Kidney tubule cell (primary cell): ENCODE measurements at places on chromosomes 6 and 20.

DNA sequence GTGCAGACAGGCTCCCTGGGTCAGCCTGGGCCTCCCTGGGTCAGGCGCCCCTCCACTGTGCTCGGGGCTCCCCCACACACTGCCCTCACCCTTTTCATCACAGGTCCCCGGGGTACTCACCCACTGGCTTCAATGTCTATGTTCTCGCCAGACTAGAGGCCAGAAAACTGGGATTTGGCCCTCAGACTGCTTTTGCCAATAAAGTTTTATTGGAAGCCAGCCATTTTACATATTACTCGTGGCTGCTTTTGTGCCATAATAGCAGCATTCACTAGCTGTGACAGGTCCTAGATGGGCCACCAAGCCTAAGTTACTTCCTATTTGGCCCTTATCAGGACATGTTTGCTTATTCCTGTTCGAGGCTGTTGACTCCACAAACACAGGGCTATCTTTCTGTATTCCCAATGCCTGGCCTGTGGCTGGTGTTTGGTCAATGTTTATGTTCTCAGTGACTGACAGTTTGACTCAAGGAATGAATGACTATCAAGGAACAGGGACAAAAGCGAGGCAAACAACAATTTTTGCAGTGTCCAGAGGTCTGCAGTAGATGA, 525.1 kb upstream of the AGPAT4 start:
- no peak for DNase-seq

- peak; percentile 75 for DNase-seq
These were observed 5.5 kb downstream of the CDH4 start for GRCh38 chr20:61257611-61258010.

DNA sequence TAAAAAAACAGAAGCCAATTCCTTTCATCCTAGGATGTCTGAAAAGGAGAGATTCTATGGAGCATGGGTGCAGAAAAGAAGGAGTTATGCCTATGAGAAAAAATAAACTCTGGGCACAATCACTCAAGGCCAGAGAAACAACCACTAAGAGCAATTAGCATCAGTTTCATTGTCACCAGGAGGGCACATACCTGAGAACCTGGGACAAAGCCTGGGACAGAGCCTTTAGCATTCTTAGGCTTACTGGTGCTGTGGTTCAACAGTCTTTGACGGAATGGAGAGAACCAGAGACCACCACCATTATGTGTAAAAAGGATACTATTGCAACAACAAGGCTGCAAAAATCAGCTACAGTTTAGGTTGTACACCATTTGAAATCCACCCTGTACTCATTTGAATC, 29.4 kb upstream of the BCKDHB start:
- DNase-seq: no peak

- no peak for DNase-seq
These were observed 315.7 kb upstream of the ECI2 start for GRCh38 chr6:4451081-4451480.

DNA sequence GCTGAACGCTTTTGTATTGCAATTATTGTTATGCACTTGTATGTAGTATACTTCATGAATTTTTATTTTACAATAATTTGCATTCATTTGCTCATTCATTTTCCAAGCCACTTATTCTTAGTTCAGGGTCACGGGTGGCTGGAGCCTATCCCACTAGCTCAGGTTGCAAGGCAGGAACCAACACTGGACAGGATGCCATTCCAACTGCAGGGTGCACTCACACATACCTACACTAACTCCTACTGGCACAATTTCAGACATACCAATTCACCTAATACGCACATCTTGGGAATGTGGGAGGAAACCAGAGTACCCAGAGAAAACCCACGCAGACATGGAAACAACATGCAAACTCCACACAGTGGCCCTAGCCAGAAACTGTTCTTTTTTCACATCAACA, 61.8 kb downstream of the LMBRD1 start:
- peak; percentile 75 for DNase-seq

GRCh38 chr6:106628658-106629102, 618 bp downstream of the RTN4IP1 start:
- peak; percentile 18 for DNase-seq
